ENCODE measurements at places on chromosomes 4 and X.

GRCh38 chrX:14936561-14936960, 63.3 kb downstream of the MOSPD2 start:
- DNase-seq: no peak

- no peak for DNase-seq
Measured at GRCh38 chr4:1856943-1857699, 1.2 kb upstream of the LETM1 start.

DNA sequence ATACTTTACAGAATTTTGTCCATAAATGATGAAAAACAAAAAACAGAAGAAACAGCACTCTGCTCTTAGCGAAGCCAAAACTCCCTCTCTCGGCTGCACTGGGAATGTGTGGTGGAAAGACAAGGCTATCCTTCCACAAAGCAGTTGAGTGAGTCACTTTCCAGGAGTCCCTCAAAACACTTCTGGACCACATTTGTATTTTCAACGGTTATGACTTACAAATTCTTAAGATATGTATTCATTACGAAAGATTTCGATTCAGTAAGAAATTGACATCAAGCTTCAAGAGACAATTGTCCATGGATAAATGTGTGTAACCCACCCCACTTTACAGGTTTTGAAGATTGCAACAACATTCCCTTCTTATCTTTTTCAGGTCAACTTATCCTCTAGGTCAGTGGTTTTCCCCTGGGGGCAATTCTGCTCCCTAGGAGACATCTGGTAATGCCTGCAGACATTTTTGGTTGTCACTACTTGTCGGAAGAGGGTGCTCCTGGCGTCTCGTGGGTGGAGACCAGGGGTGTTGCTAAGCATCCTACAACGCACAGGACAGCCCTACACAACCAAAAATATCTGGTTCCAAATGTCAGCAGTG, 66.7 kb upstream of the MTNR1A start:
- no peak for DNase-seq

GRCh38 chr4:125464146-125464545, 149.4 kb downstream of the FAT4 start:
- no peak for DNase-seq

DNA sequence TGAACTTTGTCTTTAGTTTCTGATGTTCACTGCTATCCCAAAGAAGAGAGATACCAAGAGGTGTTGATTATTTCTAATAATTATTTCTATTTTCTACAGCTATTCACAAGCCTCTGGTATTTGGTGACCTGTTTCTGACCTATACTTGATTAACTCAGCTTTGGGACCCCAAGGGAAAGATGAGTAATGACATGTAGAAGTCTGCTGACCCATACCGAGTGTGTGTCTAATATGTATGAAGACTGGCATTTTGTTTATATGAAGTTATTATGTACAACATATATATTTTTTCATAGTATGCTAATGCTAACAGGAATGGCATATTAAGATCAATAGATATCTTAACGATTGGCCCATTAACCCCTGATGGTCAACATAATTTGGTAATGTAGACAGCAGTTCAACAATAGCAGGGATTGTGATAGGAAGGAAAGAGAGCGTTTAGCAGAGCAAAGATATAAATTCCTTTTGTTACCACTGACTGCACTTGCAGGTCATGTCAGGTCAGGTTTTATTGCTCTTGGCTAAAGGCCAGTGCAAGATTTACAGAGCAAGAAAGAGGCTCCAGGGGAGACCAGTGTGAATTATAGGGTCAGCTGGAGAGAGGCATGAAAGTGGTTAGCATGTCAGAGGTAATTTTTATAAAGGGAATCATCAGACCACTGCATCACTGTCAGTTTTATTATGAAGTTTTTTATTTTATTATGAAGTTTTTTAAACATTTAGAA, 94.7 kb upstream of the DIPK2B start:
- DNase-seq: no peak

DNA sequence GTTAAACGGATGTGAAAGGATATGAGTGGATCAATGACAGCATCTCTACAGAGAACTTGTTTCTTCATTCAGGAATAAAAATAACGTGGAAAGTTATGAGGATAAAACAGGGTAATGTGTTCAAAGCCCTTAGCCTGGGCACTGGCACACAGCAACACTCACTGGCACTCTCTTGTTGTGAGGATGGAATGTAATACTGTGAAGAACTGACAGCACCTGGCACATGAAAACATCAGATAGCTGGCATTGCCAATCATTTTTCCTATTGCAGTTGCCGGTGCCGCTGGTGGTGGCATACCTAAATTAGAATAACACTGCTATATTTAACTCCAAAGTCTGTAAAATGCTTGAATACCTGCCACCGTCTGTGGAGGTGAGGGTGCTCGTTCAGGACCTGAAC, 1061.2 kb downstream of the DMD start:
- no peak for DNase-seq

- no peak for DNase-seq
Measured at GRCh38 chr4:156583265-156583664, 388.3 kb downstream of the PDGFC start.

DNA sequence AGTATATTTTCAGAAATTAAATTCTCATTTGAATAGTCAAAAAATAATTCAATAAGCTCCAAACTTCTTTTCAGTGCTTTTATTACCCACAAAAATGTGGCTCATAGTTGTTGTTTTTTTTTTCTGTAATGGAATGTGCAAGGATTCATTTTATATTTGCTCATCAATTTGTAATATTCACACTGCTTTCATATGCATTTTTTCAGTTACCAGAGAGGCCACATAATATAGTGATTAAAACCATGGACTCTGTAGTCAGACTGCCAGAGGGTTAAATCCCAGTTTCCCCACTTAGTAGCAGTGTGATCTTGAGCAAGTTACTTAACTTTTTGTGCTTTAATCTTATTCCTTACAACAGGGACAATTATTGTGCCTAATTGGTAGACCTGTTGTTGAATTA, 64.5 kb downstream of the FAM9B start:
- DNase-seq: no peak

GRCh38 chr4:25030277-25031076, at the start of gene LGI2:
Gene LGI2 (minus strand): TSS chr4:25030946. CDS start chr4:25030693, 253 bp downstream.
- DNase-seq: no peak

DNA sequence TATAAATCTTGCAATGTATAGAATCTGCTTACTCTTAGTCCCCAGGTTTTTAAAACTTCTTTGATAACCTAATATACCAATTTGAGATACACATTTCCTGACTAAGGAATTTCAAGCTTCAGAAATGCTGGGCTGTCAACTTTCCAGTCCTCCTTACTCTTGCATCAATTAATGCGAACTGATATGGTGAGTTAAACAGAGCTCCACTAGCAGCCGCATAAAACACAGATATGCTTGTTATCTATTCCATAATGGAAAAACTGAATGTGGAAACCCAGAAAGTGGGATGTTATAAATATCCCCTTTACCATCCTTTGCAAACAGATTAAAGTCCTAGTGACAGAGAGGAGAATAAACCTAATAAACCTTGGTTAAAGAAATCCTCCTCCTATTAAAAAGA, 1913.7 kb downstream of the STIM2 start:
- no peak for DNase-seq

DNA sequence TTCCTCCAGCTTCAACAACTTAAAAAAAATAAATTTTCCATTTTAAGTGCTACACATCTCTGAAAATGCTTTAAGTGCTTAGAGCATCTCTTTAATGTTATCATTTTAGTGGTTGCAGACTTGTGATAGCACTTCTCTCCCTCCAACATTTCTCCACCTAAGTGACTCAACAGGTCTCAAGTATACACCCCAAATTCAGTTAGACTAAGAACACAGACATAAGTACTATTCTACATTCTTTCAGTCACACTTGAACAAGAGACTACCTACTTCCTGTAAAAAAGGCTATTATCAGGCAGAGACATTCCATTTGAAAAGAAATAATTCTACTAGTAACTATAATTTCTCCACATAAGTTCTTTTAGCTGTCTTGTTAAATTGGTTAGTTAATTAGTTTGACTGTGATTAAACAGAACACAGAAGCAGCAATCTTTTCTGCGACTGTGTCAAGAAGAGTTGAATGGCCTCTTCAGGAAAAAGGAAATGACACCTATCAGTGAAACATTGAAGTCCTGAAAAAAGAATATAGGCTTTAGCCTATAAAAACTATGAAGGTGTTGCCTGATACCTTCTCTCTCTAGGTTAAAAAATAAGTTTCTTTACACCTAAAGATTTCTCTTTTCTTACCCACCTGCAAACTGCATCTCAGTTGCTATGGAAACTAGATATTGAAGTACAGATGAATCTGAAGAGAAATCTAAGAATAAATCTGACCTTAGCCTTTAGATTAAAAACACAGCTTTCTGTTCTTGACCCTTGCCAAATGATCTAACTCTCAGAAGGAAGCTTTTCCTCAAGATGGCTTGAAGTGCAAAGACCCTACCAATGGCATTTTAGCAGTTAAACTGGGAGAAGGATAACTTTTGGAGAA, 18.0 kb downstream of the NAF1 start:
- DNase-seq: no peak

- no peak for DNase-seq
Measured at GRCh38 chrX:12844319-12844718, 22.6 kb upstream of the TLR7 start.

- DNase-seq: no peak
Measured at GRCh38 chr4:129335276-129335675, 239.3 kb downstream of the C4orf33 start.

DNA sequence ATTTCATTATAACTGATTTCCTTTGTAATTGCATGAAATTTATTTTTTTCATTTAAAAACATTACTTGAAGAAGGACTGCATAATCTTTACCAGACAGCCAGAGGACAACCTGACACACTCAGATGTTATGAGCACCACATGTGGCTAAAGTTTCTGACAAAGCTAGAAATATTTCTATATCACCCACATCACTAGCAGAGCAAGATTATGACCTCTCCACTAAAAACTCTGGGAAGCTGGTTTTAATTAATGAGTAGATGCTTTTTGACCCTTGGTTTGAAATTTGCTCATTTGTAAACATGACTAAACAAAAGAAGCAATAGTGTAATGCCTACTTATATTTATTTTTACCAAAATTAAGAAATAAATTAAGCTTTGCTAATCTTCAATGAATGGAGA, 661.5 kb upstream of the EPHA5 start:
- no peak for DNase-seq

GRCh38 chr4:149008415-149009025, 566.3 kb upstream of the NR3C2 start:
- no peak for DNase-seq

GRCh38 chr4:63901304-63901703, 507.9 kb downstream of the TECRL start:
- DNase-seq: no peak

DNA sequence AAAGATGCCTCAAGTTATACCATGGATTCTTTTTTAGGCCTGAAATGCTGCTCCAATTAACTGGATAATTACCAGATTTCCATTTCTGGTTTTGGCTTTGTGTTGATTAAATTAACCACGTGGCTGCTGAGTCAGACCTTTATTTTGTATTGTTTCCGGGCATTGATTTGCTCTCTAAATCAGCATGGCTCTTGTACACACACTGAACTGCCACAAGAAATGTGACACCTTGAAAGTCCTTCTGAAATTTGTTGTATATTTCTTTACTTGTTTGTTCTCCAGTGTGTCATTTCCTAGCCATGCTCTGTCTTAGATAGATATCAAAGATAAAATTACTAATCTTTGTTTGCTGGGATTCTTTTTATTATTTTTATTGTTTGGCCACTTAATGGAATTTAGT, 11.7 kb downstream of the MTTP start:
- no peak for DNase-seq

DNA sequence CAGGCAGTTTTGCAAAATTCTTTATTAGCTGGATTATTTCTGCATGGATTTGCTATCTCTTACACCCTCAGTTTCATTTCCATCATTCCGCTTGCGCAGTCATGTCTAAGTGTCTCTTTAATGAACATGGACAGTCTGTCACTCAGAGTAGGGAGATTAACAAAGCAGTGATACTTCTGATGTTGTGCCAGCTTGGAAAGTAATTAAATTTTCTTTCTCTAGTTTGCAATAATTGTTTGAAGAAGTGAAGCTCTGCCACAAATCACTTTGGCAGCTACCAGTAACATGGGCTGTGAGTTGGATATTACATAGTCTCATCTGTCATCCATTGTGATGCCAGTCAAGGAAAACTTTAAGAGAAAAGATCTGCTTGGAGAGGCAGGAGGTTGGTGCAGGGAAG, 324.8 kb upstream of the NWD2 start:
- DNase-seq: no peak

- no peak for DNase-seq
Measured at GRCh38 chr4:159071178-159071968, 31.5 kb upstream of the RAPGEF2 start.

GRCh38 chr4:41122775-41123174, 91.6 kb downstream of the APBB2 start:
- no peak for DNase-seq

DNA sequence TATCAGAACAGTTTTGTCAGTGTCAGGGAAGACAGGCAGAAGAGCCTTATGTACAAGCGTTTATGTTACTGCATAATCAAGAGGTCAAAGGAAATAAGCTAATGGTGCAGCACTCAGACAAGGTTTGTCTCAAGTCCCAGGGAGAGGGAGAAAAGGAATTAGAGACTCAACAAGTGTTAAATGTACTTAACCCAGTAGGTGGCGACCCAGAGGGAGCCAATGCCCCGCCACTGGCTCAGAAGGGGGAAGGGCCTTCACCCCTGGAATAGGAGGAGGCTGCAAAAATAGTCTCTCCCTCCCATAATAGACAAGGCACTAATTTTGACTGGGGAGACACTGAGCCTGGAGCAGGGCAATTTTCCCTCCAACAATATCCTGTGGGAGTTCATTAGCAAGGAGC, 14.1 kb upstream of the PAPSS1 start:
- no peak for DNase-seq

DNA sequence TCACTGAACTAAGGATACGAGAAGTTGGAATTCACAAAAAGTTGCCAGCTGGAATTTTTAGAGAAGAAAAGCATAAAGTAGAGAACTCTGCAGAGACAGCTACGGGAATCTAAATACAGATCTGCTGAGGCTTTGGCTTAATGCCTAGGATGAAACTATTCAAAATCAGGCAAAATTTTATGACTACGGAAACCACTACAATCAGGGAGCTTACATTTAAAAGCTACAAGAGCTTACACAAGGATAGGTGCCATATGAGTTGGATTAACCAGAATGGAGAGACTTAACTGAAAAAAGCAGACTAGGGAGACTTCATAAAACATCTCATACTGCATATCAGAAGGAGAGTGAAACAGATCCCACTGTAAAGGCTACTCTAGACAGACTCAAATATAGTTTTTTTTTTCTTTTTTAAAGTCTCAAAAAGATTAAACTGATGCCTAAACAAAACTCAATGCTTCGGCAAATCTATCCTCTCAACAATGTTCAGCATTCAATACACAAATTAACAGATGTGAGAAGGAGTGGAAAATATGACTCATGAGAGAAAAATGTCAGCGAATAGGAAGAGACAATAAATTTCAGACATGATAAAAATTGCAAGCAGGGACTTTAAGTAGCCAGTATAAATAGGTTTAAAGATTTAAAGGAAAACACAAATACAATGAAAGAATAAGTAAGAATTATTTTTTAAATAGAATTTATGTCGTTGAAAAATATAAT, 586.1 kb downstream of the FSTL5 start:
- no peak for DNase-seq

- no peak for DNase-seq
Measured at GRCh38 chr4:76342191-76342590, 35.7 kb downstream of the STBD1 start.

GRCh38 chr4:136281889-136282288, 1250.4 kb downstream of the PCDH18 start:
- no peak for DNase-seq

GRCh38 chr4:184100297-184100885, 117.3 kb downstream of the ENPP6 start:
- DNase-seq: peak; percentile 8

GRCh38 chr4:73055241-73055897, 14.1 kb downstream of the COX18 start:
- DNase-seq: no peak

- DNase-seq: no peak
Measured at GRCh38 chrX:112913807-112914206, 73.2 kb upstream of the AMOT start.

All from stimulated activated CD4-positive, alpha-beta T cell treated with anti-CD3 and anti-CD28 coated beads, Interleukin-15, amount 100 ng/mL, for 48 hours (primary cell).